8988T (cell line): ENCODE measurements at places on chromosomes 7 and 10.
A peak's percentile ranks its signal among the peaks of the same experiment; 100 is the strongest.

GRCh38 chr7:122600042-122600441 lies 98.9 kb downstream of the RNF133 start:
- no peak for DNase-seq

DNA sequence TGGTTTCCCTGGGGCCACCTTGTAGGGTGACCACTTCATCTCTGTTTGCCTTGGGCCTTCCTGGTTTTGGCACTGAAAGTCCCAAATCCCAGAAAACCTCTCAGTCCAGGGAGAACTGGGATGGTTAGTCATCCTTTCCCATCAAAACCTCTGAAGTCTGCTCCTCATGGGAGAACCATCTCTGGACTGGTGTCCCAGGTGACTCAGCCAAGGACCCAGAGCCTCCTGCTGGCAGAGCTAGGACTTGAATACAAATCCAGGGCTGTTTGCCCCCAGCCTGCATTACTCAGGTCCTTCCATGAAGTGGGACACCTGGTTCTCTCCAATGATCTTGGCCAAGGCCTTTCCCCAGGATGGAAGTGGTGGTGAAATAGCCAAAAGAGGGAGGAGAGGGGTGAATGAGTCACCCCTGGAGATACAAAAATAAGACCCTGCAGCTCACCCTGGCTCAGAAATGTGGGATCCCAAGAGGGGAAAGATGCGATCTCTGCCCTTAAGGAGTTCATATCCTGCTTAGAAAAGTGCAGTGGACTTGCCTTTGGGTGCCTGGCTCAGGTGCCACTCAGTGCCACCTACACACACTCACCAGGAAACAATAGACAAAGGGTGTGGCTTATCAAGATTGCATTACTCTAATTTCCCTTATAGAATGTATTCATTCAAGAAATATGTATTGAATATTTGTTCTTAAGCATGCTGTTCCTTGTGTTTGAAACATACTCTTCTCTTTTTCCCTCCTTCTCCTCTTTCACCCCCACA lies 22.0 kb downstream of the ADRA2A start:
- no peak for DNase-seq

DNA sequence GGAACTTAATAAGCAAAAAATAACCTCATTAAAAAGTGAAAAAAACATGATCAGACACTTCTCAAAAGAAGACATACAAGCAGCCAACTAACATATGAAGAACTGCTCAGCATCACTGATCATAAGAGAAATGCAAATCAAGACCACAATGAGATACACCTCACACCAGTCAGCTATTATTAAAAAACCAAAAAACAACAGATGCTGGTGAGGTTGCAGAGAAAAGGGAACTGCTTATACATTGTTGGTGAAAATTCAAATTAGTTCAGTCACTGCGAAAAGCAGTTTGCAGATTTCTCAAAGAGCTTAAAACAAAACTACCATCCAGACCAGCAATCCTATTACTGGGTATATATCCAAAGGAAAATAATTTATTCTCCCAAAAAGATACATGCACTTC lies 513.3 kb downstream of the MDFIC start:
- no peak for DNase-seq

DNA sequence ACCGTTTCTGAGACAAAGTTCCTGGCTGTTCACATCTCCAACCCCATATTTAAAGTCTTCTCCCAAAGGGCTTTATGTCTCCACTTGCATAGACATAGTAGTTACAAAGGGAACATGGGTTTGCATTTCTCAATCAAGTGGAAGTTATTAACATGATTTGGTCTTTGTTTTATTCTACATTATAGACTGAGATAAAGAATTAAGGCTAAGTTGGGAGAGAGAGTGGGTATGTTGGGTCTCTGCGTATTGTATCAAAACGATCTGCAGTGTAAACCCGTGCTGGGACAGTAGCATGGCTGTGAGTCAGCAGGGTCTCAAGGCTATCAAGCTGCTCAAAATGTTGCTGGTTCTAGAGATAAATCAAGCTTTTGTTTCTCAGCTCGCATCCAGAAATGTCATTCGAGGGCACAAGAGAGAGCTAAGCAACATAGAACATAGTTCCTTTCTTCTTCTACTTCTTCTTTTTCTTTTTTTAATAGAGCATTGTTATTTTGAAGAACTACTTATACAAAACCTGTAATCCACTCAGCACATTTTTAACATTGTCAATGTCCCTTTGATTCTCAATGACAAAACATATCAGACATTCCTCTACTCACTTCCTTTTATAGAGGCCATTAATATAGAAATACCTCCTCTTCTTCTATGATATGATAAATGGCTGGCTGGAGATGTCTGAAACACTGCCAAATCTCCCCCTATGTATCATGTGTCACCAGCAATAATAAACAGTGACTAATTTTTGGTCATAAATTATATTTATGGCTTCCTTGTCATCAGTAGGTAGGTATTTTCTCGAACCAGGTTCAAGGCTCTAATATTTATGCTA lies 34.5 kb upstream of the RHOBTB1 start:
- no peak for DNase-seq

GRCh38 chr10:77455561-77455960 lies 182.0 kb downstream of the KCNMA1 start:
- no peak for DNase-seq

DNA sequence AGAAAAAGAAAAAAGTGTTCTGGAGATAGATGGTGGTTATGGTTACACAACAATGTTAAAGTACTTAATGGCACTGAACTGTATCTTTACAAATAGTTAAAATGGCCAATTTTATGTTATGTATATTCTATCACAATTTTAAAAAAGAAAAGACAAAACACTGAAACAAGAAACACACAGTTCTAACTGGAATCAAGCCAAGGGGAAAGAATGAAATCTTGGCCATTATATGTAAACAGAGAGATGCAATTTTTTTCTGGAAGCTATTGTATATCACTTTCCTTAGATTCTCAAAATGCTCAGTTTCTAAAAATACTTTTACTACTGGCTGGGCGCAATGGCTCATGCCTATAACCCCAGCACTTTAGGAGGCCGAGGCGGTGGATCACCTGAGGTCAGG lies 4.1 kb downstream of the COA1 start:
- no peak for DNase-seq

- no peak for DNase-seq
These were observed 386.9 kb upstream of the CNTNAP2 start for GRCh38 chr7:145729691-145730090.

GRCh38 chr7:128876127-128876526 lies 13.5 kb downstream of the ATP6V1F start:
- DNase-seq, result no peak

DNA sequence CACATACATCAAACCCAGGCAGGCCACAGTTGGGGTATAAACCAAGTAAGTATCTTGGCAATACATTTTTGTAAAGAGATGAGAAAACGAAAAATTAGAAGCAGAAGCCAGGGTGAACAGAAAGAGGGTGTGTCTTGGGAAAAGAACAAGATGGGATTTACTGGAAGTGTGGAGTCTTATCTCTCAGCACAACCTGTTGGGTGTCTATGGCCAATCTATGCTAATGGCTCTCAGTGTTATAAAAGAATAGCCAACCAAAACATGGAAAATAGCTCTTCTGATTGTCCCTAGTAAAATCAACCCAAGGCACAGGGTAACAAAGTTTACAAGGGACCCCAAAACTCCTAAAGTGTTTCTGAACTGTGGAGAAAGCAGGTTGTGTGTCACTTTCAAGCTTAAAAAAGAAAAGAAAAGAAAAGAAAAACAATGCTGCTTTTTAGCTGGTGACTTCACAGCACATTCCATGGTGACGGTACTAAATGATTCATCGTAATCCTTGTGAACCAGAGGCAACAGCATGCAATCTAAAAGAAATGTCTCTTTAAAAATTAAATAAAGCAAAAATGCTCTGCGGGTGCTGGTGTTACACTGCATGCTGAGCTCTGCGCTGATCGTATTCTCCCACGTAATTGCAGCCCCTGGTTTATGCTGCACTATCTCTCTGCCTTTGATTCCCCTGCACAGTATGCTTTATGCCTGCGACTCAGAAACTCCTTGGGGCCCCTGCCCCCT lies 100.8 kb downstream of the C10orf90 start:
- DNase-seq, result no peak

- no peak for DNase-seq
These were observed 198.8 kb upstream of the YAE1 start for GRCh38 chr7:39367451-39367850.

DNA sequence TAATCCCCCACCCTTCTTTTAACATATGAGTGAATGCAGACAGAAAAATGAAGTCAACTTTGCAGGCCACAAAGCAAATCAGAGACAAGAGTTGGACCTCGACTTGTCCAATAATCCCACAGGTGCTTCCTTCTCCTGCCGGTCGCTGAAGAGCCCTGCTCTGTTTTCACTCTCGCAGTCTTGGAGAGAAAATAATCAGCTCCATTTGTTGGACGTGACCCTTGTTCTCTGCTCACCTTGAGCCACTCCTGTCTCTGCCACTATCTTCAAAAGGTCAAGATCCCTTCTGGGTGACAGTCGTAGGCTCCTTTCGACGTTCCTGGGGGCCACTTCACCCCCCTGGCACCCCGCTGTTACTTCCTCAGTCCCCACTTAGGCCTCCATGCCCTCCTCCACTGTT lies 2.8 kb upstream of the KLF6 start:
- DNase-seq, result no peak

DNA sequence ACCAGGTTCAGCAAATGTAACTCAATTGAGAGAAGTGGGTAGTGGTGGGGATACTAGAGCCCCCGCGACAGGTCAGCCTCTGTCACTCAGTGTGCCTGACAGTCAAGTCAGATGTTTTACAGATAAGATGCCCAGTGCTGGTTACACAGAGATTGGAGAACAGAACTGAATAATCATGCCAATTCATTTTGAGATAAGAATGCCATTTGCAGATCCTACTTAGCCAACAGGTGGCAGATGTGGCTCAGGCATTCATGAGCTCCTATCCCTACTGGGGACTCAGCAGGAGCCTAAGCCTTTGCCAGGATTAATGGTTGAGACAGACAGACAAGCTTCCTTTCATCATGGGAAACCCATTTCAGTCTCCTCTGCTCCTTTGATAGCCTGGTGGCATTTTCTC lies 137.8 kb downstream of the MAPK8 start:
- DNase-seq, result peak; percentile 57

- DNase-seq, result peak; percentile 10
These were observed 818.6 kb downstream of the GRID1 start for GRCh38 chr10:85548034-85548433.

DNA sequence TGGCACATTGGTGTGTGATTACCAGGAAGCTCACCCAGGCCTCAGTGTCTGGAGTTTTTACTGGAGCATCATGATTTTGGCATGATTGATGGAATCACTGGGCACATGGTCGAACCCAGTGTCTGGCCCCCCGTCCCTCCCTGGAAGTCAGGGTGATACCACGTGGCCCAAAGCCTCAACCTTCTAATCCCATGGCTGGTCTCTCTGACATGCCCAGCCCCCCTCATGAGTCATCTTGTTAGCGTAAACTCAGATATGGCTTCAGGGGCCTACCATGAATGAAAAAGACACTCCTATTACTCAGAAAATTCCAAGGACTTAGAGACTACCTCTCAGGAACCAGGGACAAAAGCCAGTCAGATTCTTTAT lies 109.3 kb downstream of the GRK5 start:
- DNase-seq, result no peak

- no peak for DNase-seq
These were observed 494.5 kb downstream of the DNAJB6 start for GRCh38 chr7:157831143-157831905.

DNA sequence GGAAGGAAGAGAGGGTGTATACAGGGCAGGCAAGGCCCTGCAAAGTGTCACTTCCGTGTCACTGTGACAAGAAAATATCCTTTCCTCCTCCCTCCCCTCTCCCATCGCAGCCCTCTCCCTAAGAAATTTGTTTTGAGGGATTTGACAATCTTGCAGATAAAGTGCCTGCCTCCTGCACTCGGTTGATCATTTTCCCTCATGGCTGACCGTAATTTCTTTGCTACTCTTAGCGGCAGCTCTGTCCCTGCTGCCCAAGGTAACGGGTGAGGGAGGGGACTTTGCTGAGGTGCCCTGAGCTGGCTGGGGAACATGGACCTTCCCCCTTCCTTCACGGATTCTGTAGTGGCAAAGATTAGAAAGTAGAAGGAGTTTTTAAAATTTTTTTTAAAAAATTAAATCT lies 179.1 kb downstream of the TCF7L2 start:
- no peak for DNase-seq

- DNase-seq, result peak; percentile 77
These were observed at the start of gene HPS1 for GRCh38 chr10:98446661-98447221. TSS of gene HPS1 (minus strand) at chr10:98446935. CDS start at chr10:98443240, 3,695 bp downstream.

- no peak for DNase-seq
These were observed 468.5 kb downstream of the PARD3 start for GRCh38 chr10:34346516-34347100.

DNA sequence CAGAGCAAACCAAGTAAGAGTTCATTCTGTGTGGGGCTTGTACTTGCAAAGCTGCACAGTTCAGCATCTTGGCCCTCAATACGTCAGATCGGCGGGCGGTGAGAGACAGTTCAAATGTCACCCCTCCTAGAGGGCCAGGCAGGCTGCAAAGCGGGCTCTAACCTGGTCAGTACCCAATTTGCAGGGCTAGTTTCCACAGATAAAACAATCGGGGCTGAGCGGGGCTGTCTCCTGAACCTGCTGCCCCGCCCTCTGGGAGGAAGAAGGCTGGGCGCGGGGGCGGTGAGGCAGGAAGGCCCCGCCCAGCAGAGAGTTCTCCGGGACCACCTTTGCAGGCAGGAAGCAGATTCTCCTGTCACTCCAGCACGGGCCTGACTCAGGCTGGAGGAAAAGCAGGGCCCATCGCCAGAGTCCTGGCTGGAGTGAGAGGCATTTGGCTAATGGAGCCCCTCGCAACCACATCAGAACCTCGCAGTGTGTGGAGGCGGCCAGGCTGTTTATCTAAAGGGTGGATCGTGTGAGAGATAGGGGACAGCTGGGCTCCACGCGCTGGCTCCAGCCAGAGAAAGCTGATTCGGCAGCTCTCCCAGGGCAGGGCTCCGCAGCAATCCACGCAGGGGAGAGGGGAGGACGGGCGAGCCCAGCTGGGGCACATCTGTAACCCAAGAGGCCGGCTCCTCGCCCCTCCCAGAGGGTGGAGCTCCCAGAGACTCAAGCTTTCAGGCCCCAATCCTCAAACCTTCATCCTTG lies 83.1 kb downstream of the SH3PXD2A start:
- peak; percentile 84 for DNase-seq

GRCh38 chr7:137694405-137694804 lies 152.4 kb downstream of the DGKI start:
- DNase-seq, result no peak
